ENCODE measurements at places on chromosomes 11 and 22. TPM values are rescaled to one million over a fixed set of nuclear protein-coding genes. Genes with fewer than 3 reads are reported as not detected.

PANX3 gene
- total RNA-seq: not detected

TMPRSS5 gene
- total RNA-seq: 0.49 TPM

SCO2 gene
- total RNA-seq: 2.4 TPM

SEPTIN5 gene
- total RNA-seq: 3.5 TPM

SLC6A5 gene
- total RNA-seq: not detected

TSSK2 gene
- total RNA-seq: not detected

TRPC6 gene
- not detected for total RNA-seq
